ENCODE measurements at places on chromosomes 1 and 21. TPM values are rescaled to one million over a fixed set of nuclear protein-coding genes. Genes with fewer than 3 reads are reported as not detected.

HSPB7 gene
- 1.1 TPM for total RNA-seq

ASPM gene
- 9.1 TPM for total RNA-seq

TDRD5 gene
- total RNA-seq = 2.4 TPM

ARHGEF16 gene
- total RNA-seq = 90.2 TPM

PCAT6 gene
- total RNA-seq = 0.74 TPM

CRNN gene
- not detected for total RNA-seq

TNFRSF18 gene
- 1.7 TPM for total RNA-seq

FAM151A gene
- 2.8 TPM for total RNA-seq

CD1B gene
- not detected for total RNA-seq

ANGPTL1 gene
- 2.8 TPM for total RNA-seq

SIKE1 gene
- 42.1 TPM for total RNA-seq

CLIC6 gene
- total RNA-seq = 12.8 TPM

PRKAA2 gene
- total RNA-seq = 1.6 TPM

GJA9 gene
- total RNA-seq = 1.7 TPM

TCHHL1 gene
- not detected for total RNA-seq

VWA1 gene
- total RNA-seq = 74.0 TPM
